ENCODE measurements at places on chromosomes 1 and 21.

GRCh38 chr1:5594056-5594956 is 397.9 kb downstream of the NPHP4 start:
- DNase-seq: no peak

DNA sequence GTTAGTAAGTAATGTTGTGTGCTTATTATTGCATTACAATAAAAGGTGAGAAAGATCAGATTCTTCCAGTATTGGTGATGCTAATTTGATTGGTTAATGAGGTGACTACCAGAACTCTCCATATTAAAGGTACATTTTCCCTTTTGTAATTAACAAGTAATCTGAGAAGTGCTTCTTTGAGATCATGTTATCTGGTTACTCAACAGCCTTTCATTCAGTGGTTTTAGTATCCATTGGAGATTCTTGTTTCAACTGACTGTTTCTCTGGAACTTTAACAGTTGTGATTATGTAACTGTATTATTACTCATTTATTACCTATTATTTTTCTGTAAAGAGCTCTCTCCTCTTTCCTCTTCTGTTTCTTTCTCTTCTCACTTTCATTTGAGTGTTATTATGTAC is 86.7 kb downstream of the PEX14 start:
- no peak for DNase-seq

DNA sequence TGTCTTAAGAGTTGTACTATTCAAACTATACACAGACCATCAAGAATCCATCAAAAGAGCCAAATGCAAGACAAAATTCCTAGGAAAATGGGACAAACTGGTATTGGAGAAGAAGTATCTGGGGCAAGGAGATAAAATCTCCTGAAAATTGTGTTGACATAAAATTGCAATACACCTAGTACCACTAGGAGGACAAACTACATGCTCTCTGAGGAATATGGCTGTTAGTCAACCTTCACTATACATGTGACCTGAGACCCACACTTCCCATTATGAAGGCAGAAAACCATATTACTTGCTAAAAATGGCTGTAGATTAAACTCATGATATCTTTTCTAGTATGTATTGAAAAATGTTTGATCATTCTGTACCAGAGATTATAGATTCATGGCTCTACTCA is 30.0 kb downstream of the IRF2BP2 start:
- no peak for DNase-seq

- DNase-seq: no peak
Measured at GRCh38 chr1:101002551-101002950, 23.0 kb downstream of the DPH5 start.

DNA sequence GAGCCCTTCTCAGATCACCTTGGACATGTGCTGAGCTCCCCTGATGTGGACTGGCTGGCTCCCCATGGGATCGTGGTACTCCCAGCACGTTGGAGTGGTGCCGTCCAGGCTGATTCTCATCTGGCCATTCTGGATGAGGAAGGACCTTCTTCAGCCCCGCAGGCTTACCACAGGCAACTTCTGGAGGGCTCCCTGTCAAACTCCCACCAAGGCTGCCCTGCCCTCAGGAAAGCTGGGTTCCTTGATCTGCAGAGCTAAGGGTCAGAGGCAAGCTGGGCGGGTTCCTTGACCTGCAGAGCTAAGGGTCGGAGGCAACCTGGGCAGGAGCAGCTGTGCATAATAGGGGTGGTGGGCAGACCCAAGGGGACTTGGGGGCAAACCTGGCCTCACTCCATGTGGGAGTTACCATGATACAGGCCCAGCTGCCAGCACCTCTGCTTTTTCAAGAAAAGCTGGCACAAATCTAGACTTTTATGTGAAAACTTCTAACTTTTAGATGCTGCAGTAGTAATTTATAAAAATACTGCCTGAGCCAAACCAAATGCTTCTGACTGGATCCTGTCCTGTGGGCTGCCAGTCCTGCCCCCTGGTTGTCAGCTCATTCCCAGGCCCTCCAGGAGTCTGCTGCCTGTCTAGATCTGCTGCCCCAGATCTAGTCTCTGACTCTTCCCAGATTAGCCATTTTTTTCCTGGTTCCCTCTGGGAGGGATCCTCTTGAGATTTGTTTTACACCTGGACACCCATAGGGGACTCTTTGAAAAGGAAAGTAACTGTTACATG is 5.6 kb upstream of the THEM5 start:
- DNase-seq: no peak

GRCh38 chr1:212651977-212652376 is 43.4 kb downstream of the ATF3 start:
- no peak for DNase-seq

DNA sequence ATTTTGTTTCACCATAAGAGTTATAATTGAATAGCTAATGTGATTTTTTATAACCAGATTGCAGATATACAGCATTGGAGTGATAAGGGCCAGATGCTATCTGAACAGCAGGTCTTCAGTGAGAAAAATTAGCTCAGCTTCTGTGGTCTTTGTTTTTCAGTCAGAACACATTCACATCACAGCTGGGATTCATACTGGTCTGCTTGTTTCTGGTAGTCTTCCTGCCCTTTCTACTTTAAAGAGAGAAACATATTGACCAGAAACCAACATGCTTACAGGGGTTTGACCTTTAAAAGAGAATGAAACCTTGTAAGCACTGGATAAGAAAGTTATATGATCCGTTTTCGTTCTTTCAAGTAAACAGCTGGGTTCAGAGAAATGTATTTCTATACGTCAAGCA is 213.7 kb upstream of the TMPRSS15 start:
- DNase-seq: no peak

DNA sequence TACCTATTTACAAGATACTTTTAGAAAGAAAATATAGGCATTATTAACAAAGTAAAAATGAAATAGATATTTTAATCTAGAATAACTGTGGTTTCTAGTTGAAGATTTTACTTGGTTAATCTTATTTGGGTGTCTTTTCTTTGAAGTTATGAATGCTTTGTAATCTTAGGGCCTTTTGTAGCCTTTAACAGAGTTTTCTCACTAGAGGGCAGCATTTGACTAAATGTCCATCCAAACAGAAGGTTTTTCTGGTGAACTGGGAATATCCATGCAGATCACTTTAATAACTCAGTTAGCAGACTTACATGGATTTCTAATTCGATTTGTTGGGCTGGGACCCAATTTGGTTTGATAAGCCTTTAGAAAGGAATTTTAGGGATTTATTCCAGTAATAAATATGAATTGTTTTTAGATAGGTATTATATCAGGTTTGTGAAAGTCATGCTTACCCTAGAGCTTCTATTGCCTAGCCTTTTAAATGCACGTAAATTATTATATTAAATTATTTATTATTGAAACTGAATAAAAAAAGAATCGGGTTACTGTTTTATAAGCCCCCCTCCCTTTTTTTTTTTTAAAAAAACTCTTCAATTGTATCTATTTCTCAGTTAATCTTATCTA is 119.7 kb downstream of the ZNF326 start:
- no peak for DNase-seq

- no peak for DNase-seq
Measured at GRCh38 chr1:48725341-48726046, 51.2 kb downstream of the BEND5 start.

GRCh38 chr1:223738465-223739365 is 26.4 kb downstream of the CAPN2 start:
- no peak for DNase-seq

GRCh38 chr1:226549937-226550671 is 1.5 kb downstream of the STUM start:
- peak; percentile 34 for DNase-seq

DNA sequence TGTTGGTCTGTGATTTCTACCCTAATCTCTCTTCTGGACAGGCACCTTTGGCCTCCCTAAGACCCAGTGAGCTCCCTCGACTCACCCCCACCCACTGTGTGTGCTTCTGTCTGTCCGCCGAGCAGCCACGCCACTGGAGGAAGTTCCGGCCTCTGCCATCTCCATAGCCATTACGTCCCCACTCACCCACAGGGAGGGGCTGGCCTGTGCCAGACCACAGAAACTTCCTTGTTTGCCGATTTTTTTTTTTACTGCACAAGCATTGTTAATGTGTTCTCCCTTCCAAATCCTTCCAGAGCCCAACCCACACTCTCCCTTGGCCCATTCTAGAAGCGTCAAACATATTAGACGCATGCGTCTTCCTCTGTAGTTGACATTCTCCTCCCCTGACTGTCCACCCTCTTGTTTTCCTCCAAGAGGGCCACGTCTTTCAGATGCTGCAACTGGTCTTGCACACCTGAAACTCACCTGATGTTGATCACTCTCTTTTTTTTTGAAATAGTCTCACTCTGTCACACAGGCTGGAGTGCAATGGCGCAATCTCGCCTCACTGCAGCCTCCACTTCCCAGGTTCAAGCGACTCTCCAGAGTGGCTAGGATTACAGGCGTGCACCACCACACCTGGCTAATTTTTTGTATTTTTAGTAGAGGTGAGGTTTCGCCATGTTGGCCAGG is 72.3 kb downstream of the EVA1C start:
- no peak for DNase-seq
